ENCODE measurements at places on chromosomes 2 and 18.

GRCh38 chr2:174263997-174264396 lies 15.7 kb upstream of the OLA1 start:
- DNase-seq, result no peak

DNA sequence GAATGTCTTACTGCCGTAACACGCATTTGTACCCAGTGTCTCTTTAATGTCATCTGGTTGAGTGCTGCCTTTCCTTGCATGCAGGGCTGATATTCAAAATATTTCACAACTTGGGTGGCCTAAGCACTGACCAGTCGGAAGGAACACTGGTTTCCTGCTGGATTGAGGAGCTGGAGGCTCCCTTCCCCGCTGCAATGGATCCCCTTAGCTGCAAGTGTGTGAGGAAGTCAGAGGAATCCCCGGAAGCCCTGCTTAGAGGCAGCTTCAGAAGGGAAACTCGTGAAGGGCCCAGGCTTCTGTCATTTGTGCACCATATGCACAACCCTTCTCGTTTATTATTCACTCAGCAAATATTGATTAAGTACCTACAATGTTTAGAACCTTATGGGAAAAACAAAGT lies 33.2 kb upstream of the SP3 start:
- no peak for DNase-seq

DNA sequence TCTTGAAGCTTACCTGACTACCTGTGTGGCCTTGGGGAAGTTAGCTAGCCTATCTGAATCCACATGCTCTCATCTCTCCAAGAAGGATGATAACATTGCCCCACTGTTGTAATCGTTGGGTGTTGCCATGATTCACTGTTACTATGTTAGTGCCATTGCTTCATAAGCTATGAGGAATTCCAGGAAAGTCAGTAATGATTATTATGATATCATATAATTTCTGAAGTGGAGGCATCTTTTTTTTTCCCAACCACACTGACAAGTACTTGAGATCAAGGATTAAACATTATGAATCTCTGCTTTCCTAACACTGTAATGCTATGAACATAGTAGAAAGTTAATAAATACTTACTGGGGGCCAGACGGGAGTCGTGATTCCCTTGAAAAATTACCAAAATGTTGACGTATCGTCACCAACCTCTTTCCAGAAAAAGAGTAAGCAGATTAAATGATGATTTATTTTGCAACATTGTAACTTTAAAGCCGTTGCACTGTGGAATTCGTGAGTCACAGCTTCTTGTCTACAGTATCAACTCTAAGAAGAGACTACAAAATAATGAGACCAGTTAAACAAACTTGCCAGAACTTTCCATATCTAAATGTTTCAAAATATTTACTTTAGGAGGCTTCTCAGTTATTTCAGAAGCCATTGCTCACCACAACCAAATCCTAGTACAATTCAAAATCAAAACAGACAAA lies 459.9 kb downstream of the PIK3C3 start:
- no peak for DNase-seq

DNA sequence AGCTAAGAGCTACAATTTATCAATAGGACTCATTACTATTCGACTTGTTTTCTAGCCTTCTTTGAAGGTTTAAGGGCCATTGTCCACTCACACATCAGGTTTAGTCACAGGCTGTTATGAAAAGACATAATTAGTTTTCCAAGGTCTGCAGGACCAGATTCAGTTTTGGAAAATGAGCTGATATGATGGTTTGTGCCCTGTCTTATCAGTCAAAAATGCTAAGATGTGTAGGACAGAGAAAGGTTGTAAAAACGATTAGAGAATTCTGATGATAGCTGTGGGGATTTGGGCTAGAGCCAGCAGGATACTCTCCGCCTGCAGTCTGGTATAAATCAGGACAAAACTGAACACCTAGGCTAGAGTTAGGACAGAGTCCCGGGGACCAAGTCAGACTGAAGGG lies 213.3 kb downstream of the LRRTM1 start:
- no peak for DNase-seq

- no peak for DNase-seq
Observed at GRCh38 chr2:3948191-3948590, 244.8 kb downstream of the DCDC2C start.

DNA sequence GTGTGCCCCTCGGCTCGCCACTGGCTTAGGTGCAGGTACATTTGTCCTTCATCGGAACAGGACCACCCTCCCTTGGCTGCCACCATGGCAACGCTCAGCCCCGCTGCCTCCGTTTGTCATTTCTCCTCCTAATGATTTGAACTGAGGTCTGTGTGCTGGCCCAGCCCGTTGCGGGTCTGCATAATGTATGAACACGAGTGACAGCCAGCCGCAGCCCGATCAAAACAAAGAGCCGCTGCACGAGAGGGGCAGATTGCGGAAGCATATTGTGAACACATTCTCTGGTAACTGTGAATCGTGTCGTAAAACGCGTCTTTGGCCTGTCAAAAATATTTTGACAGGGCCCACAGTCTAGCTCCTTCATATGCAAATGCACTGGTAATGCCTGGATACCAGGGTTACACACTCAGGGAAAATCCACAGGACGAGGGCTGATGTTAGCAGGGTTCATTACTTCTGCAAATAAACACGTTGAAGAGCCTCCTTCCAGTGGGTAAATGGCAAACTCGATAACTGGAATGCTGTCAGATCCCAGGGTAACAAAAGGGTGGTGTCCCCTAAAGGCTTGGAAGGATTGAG lies 137.0 kb downstream of the AGAP1 start:
- DNase-seq, result no peak

DNA sequence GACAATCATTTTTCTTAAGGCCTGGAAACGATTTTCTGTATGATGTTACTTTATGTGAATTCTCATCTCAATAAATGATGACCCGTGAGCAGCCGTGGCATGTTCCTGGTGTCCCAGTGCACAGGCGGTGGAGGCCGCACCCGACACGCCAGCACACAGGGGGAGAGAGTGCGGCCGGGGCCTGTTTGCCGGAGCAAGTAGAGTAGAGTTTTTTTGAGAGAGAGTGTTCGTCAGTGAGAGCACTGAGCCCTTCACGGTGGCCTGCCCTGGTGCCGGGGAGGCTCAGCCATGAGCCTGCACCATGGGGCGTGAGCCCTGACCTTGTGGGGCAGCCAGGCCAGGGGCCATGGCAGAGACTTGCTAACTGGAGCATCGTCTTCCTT lies 202.4 kb upstream of the RAB12 start:
- DNase-seq, result no peak

DNA sequence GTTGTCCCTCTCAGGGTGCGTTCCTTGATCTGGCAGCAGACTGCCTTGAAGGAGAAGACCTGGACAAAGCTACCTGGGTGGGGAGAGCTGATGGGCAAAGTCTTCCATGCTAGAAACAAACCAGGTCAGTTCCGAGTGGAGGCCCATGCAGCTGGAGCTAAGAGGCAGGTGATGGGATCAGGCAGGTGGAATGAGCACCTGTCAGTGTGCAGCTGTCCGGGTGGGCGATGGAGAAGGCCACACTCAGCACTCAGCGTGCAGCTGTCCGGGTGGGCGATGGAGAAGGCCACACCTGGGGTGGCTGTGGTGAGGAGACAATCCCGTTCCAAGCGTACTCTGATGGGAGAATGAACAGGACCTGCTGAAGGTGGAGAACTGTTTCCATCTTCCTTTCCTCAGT lies 237.3 kb upstream of the MYT1L start:
- no peak for DNase-seq

DNA sequence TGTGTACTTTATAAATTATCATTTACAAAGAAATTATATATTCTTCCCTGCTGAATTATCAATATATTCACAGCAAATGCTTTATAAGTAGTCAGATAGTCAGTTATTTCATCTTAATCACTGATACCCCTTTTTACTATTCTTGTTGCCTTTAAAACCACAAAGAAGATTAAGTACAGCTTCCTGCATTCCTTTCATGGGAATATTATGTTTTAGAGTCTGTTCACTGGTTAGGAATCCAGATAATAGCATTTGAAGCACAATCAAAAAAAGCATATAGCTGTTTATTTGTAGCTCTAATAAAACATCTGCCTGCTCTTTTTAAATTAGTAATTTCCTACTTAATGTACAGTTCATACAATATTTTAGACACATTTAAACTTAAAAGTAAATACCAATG lies 508.9 kb downstream of the FBXO15 start:
- DNase-seq, result no peak

GRCh38 chr18:23230686-23231085 lies 95.4 kb downstream of the CABLES1 start:
- DNase-seq, result no peak

DNA sequence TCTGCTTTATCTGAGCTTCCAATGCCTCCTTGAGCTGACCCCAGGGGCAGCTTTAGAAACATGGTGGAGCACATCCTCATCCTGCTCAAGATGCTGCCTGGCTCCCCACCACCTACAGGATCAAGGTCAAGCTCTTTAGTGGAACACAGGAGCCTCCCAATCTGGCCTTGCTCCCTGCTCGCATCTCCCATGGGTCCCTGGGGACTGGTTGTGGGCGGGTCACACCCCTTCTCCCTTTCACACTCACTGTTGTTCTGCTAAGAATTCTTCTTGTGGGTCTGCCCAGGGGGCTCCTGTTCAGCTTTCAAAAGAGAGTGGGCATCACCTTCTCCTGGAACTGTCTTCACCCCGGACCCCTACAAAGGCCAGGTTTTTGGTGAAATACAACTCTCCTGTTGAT lies 8.4 kb upstream of the NT5DC4 start:
- DNase-seq, result no peak

DNA sequence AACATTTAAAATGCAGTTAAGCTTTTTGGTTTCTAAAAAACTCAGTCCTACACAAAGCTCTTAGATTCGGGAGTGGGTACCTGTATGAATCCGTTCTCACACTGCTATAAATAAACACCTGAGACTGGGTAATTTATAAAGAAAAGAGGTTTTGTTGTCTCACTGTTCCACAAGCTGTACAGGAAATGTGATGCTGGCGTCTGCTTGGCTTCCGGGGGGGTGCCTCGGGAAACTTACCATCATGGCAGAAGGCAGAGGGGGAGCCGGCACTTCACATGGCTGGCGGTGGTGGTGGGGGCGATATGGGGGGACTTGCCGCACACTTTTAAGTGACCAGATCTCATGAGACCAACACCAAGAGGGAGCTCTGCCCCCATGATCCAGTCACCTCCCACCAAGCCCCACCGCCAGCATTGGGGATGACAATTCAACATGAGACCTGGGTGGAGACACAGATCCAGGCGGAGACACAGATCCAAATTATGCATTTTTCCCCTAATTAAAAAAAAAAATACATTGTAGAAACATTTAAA lies 222.5 kb downstream of the GBX2 start:
- DNase-seq, result peak; percentile 19

GRCh38 chr2:174792309-174793025 lies 28.2 kb upstream of the CHRNA1 start:
- no peak for DNase-seq

DNA sequence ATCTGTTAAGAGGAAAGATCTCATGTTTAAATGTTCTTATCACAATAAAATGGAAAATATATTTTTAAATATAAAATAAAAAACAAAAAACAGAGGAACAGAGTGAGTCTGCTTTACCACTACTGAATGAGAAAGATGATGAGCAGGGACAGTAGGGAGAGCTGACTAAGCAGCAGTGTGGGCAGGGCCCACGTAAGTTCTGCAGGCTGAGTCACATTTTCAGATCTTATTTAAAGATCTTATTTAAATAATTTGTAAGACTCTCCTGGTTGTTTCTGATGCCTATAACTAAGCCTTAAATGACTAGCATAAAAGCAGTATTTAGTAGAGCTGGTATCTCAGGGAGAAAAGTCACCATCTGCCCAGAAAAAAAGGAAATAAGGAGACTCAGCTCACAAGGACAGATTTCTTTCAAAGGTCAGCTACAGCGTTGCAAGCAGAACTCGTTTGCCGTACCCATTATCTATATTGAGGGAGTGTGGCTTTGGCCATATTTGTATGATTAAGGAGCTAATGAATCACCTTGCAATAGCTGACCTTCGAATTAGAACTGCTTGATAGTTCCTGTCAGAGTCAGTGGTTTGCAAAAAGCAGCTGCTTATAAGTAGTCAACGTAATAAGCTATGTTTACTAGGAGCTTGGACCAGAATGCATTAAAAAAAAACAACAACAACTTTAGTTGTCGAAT lies 322.1 kb upstream of the CHAC2 start:
- no peak for DNase-seq

- DNase-seq, result no peak
Observed at GRCh38 chr2:27131429-27131828, 3.0 kb downstream of the PREB start.

DNA sequence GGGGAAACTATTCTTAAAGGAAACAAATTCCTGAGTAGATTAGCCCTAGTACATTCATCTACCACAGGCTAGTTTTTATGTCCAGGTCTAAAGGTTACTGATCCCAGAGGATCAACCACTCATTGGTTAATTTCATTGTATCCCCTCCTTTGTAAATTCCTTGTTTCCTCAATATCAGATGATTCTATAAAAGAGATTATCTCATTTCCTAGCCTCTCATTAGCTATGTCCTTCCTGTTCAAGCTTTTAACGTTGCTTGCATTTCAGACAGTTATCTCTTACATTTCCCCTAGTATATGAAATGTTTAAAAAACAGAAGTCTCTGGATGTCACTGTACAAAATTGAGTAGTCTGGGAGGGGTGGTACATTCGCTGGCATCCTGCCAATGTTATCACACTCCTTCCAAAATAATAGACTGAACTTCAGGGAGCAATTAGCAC lies 24.2 kb upstream of the ARMC9 start:
- no peak for DNase-seq

All from CD4-positive, alpha-beta T cell (primary cell).